CD4-positive, alpha-beta T cell treated with Interleukin-12 subunit alpha and Interleukin-12 subunit beta, for 1 hour (primary cell): ENCODE measurements at places on chromosomes 5 and 9.

- no peak for DNase-seq
Measured at GRCh38 chr9:130239363-130239695, 26.2 kb upstream of the HMCN2 start.

DNA sequence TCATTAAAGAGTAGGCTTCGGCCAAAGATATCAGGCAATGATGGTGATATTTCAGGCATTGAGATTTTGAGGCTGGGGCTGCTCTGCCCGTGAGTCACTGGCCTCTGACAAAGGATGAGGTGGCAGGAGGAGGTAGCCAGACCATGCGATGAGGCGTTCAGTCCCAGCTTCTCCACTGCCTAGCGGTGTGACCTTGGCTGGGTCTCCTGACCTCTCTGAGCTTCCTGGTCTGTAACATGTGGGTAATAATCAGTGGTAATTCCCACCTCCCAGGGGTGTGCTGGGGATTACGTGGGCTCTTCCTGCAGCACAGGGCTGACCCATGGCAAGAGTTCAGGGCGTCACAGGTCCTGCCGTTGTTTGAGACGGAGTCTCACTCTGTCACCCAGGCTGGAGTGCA is 73.2 kb upstream of the RAPGEF1 start:
- no peak for DNase-seq

GRCh38 chr5:55597014-55597981 is 62.5 kb upstream of the PLPP1 start:
- no peak for DNase-seq

GRCh38 chr9:119218293-119218692 is 150.9 kb downstream of the BRINP1 start:
- no peak for DNase-seq

DNA sequence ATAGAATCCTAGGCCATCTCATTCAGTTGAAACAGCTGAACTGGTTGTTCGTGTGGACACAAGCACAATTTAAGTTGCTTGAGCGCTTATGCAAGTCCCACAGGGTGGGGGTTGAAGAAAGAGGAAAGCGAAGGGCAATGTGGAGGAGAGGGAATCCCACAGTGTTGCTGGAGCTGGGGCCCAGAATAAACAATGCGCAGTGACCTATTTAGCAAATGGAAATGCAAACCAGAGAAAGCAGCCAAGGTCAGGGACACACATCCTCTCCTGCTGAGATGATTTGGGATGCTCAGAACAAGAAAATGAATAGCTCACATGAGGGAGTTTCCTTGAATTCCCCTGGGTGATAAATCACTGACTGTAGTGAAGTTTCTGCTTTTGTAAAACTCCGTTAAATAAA is 838.3 kb downstream of the TLE4 start:
- DNase-seq, result no peak

- peak; percentile 41 for DNase-seq
Measured at GRCh38 chr9:5629312-5630080, 589 bp downstream of the RIC1 start.

GRCh38 chr5:145446412-145446811 is 388.7 kb downstream of the PRELID2 start:
- DNase-seq, result no peak

- no peak for DNase-seq
Measured at GRCh38 chr5:157359356-157360055, 93.6 kb downstream of the CYFIP2 start.

GRCh38 chr5:122156724-122157325 is 27.5 kb downstream of the ZNF474 start:
- DNase-seq, result no peak

- DNase-seq, result no peak
Measured at GRCh38 chr9:93086447-93087224, 9.4 kb upstream of the CARD19 start.

GRCh38 chr5:167897371-167897770 is 394.1 kb upstream of the WWC1 start:
- no peak for DNase-seq
